ENCODE measurements at places on chromosomes 4 and X.

DNA sequence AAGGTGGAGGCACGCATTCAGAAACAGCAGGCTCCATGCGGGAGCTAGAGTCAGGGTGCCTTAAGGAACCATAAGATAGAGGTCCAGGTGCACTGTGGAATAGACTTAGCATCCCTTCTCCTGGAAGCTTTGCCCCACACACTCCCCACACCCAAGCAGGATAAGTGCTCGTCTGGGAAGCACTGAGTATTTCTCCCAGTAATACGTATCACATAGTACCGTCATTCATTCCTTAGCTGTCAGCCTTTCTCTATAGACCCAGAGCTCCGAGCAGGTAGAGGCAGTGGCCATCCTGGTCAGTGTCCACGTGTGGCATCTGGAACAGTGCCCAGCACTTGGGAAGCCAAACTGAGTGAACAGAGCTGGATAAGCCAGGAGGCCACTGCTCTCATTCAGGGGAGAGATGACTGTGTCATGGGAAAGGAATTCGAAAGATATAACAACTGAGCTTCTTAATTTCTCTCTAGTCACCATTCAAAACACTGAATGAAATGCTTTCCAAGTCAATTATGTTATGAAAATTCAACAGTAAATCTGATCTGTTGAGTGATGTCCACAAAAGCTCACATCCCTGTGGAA, 9.9 kb downstream of the APBB2 start:
- DNase-seq, result no peak

DNA sequence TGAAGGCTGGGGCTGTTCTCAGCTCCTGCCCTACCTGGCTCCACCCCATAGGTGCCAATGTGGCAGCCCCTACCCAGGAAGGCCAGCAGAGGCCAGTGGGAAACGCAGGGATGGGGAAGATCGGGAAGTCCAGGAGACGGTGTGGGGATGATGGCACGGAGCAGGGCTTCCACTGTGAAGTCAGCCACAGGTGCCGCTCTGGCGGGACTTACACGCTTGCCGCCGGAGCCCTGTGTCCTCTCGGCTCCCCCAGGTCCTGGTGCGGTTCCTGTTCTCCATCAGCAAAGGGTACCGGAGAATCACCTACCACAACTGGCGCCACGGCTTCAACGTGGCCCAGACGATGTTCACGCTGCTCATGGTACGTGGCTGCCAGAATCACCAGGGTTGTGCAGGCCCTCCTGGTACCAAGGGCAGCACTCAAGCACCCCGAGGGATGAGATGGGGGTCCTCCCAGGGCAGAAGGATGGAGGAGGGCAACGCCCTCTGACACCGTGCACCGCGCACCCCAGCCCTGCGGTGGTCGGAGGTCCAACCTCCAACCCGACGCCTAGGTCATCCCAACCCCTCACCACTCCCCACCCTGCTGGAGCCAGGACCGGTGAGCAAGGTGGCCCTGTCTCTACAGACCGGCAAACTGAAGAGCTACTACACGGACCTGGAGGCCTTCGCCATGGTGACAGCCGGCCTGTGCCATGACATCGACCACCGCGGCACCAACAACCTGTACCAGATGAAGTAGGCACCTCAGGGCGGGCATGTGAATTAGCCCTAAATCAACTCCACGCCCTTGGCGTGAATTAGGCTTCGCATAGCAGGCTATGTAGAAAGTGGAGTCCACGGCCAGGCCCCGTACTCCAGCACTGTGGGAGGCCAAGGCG, 12.0 kb downstream of the ATP5ME start:
- DNase-seq, result no peak

- DNase-seq, result no peak
These were observed 598.4 kb upstream of the FAM241A start for GRCh38 chr4:111546881-111547280.

- DNase-seq, result no peak
These were observed 8.7 kb downstream of the EGF start for GRCh38 chr4:109921384-109921808.

DNA sequence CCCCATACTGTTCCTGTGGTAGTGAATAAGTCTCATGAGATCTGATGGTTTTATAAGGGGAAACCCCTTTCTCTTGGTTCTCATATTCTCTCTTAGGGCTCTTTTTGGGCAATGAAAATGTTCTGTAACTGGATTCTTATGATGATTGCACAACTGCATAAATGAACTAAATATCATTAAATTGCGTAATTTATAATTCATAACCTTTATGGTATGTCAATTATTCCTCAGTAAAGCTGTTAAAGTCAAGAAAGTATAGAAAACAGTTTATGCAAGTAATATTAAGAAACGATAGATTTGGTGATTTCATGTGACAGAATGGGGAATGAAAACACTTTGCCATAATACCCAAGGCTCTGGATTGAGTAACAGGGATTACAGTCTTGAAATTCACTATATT, 33.5 kb upstream of the SPANXD start:
- no peak for DNase-seq

- DNase-seq, result no peak
These were observed 116.2 kb downstream of the PDE5A start for GRCh38 chr4:119512398-119512797.

DNA sequence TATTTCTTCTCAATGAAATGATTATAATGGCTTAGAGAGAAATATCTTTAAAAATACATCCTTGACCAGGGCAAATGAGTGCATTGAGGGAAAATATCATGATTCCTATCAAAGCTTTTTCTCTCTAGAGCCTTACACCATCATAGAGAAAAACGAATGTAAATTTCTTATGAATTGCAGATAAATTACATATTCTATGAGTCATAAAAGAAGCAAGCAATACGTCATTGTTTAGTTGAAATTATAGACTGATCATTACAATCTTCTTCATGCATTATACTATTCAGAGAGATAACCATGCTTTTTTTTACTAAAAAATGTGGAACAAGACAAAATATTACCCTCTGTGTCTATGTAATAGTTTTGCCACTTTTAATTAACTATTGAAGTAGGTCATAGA, 100.9 kb upstream of the RXFP1 start:
- DNase-seq, result no peak

DNA sequence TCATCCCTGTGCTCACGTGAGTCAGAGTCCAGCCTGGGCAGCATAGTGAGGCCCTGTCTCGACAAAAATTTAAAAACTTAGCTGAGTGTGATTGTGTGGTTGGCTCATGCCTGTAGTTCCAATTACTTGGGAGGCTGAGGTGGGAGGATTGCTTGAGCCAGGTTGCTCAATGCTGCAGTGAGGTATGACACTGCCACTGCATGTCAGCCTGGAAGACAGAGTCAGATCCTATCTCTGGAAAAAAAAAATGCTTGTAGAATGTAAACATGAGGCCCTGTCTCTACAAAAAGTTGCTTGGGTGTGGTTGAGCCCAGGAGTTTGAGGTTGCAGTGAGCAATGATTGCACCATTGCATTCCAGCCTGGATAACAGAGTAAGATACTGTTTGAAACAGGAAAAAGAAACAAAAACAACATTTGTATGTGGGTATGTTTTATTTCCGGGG, 11.3 kb upstream of the YTHDC1 start:
- DNase-seq, result no peak

DNA sequence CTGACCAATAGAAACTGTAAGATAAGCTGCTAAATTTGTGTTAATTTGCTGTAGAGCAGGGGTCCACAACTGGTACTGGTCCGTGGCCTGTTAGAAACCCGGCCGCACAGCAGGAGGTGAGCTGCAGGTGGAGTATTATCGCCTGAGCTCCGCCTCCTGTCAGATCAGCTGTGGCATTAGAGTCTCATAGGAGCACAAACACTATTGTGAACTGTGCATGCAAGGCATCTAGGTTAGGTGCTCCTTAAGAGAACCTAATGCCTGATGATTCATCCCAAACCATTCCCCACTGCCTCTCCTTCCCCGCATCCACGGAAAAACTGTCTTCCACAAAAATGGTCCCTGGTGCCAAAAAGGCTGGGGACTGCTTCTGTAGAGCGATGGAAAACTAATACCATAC, 19.7 kb downstream of the FBXW7 start:
- no peak for DNase-seq

DNA sequence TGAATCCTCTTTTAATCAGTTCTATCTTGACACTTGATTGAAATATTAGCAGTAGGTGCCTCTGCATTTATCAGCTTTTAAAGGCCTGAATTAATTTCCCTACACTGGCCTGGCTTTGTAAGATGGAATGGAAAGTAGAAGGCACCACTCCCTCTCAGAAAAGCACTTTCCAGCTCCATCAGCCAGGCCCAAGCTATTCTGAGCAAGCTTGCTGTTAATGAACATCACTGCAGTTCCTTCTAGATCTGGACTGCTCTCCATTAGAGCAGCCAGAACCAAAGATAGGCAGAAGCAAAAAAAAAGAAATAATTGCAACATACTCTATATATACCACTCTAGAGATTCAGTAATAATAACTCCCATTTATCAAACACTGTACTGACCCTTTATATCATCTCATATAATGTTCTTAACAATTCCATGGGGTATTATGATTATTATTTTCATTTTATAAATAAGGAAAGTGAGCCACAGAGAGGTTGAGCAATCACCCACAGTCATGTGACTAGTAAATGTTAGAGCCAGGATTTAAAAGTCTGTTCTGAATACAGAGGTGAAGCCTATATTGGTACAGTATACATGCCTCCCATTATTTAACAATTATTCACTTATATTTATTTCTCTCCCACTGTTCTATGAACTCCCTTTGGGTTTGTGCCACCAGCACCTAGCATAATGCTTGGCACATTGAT, 39.4 kb upstream of the GPC3 start:
- DNase-seq, result no peak

DNA sequence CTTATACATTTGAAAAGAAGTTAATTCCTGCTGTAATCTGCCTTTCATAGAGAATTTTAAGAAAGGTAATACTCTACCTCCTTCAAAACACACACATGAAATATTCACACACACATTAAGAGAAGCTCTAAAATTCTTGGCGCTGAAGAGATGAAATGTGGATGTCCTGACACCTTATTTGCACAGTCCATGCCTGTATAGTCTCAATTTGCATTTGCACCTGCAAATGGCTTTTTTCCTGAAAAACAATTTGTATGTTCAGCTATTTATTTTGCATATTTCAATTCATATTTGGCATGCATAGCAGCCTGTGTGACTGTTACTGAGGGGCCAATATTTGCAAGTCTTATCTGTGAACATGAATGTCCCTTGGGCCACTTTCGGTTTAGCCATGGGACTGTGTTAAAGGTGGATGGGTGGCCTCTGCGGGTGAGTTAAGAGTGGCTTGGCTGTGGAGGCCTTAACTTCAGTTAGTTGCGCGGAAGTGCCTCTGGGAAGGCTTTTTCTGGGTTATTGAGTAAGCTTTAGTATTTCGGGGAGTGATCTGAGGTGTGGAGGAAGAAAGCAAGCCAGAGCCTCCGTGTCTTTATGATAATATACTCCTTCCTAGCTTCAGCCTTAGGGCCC, 443.3 kb upstream of the FAT1 start:
- DNase-seq, result no peak

DNA sequence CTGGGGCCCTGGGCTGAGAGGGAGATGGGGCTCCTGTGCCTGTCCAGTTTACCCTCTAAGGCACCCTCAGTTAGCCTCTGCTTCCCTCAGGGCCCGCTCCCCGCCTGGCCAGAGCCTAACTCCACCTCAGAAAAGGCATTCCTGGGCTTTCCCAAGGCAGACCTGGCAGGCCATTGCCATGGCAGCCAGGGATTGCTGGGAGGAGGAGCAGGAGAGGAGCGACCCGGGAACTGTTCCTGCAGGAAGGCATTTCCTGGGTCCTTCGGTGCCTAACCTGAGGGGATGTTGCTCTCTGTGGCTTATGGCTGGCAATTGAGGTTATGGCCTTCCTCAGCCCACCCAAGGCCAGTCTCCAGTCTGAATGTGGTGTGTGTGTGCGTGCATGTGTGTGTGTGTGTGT, 131.3 kb downstream of the PJA1 start:
- DNase-seq, result no peak

DNA sequence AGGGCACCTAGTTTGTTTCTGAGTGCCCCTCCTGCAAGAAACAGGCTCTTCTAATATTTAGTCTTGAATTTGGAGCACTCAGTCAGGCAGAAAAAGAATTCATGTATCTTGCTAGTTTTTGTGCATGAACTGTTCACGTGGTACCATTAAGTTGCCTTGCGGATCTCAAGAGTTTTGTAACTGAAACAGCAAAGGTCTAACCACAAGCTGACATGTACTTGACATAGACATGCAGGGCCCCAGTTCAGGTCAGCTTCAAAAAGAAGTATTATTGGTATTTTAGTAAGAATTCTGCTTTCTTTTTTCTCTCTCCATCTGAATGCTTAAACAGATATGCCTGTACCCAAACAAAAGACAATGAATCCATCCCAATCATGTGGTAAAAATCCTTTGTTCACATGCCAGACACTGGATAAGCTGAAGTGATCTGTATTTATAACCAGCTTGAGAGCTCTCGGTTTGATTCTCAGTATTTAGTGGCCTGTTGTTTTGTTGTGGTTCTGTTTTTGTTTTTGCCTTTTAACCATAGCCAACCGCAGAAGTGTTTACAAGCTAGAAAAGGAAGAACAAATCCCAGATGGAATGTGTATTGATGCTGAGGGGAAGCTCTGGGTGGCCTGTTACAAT, 13.0 kb downstream of the RGN start:
- DNase-seq, result no peak

GRCh38 chr4:183747931-183748670, 89.0 kb downstream of the TRAPPC11 start:
- DNase-seq, result no peak

Measured in D341Med (cell line).